Activated CD8-positive, alpha-beta T cell treated with anti-CD3 and anti-CD28 coated beads for 36 hours (primary cell): ENCODE measurements at places on chromosomes 5 and 9. TPM values are rescaled to one million over a fixed set of nuclear protein-coding genes. Genes with fewer than 3 reads are reported as not detected.
A peak's percentile ranks its signal among the peaks of the same experiment; 100 is the strongest.

- no peak overlapping the region for H3K27ac ChIP-seq
- DNase-seq, result no peak
Measured at GRCh38 chr5:129766798-129767197, 18.9 kb downstream of the MINAR2 start.

GRCh38 chr5:163888366-163888765, 382.9 kb downstream of the MAT2B start:
- H3K36me3 ChIP-seq, result no peaks in the 10 kb centered on the region
- no peaks in the 10 kb centered on the region for H3K4me1 ChIP-seq
- no peak overlapping the region for H3K4me3 ChIP-seq
- no peak for DNase-seq
- no peaks in the 10 kb centered on the region for H3K27me3 ChIP-seq

DNA sequence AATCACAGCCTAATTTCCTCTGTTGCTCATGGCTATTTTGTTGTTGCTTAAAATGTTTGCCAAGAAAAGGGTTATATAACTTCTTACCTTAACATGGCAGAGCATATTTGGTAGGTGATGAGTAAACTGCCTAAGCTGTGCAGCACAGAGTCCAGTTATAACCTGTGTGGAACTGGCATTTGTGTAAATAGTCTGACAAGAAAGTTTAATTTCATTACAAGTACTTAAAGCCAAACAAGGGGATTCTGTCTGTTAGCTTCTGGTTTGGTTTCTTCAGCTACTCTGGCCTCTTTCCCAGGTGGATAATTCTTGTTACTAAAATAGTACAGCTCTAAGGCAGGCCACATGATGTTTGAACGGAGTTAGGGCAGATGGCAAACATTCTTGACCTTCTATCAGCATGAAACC, 72.2 kb downstream of the PTCD2 start:
- H3K4me3 ChIP-seq, result no peak overlapping the region
- peaks cover 11% of the 10 kb centered on the region for H3K27me3 ChIP-seq
- H3K36me3 ChIP-seq, result no peaks in the 10 kb centered on the region
- H3K4me1 ChIP-seq, result no peaks in the 10 kb centered on the region

- peaks cover 3% of the 10 kb centered on the region for H3K4me1 ChIP-seq
- peak; percentile 5 for DNase-seq
- peaks cover 31% of the 10 kb centered on the region for H3K27me3 ChIP-seq
Measured at GRCh38 chr5:64165500-64166200, at the start of gene RNF180. RNF180 (plus strand) TSS chr5:64165843; CDS start chr5:64200808, 34,965 bp downstream.

GRCh38 chr5:75324791-75325190, 12.2 kb upstream of the HMGCR start:
- H3K27ac ChIP-seq, result peak overlapping the region; percentile 10
- H3K27me3 ChIP-seq, result peaks cover 7% of the 10 kb centered on the region
- no peak overlapping the region for H3K4me3 ChIP-seq
- DNase-seq, result peak; percentile 61
- H3K36me3 ChIP-seq, result no peaks in the 10 kb centered on the region

GRCh38 chr9:81855538-81855937, 72.7 kb upstream of the SPATA31D4 start:
- no peaks in the 10 kb centered on the region for H3K27me3 ChIP-seq
- no peak overlapping the region for H3K27ac ChIP-seq
- H3K4me3 ChIP-seq, result no peak overlapping the region
- no peak for DNase-seq
- no peaks in the 10 kb centered on the region for H3K36me3 ChIP-seq
- no peaks in the 10 kb centered on the region for H3K4me1 ChIP-seq

GRCh38 chr9:110828264-110828663, 159.7 kb downstream of the MUSK start:
- no peak overlapping the region for H3K4me3 ChIP-seq
- no peak overlapping the region for H3K27ac ChIP-seq
- no peaks in the 10 kb centered on the region for H3K4me1 ChIP-seq
- no peak for DNase-seq
- no peaks in the 10 kb centered on the region for H3K27me3 ChIP-seq
- no peaks in the 10 kb centered on the region for H3K36me3 ChIP-seq

DNA sequence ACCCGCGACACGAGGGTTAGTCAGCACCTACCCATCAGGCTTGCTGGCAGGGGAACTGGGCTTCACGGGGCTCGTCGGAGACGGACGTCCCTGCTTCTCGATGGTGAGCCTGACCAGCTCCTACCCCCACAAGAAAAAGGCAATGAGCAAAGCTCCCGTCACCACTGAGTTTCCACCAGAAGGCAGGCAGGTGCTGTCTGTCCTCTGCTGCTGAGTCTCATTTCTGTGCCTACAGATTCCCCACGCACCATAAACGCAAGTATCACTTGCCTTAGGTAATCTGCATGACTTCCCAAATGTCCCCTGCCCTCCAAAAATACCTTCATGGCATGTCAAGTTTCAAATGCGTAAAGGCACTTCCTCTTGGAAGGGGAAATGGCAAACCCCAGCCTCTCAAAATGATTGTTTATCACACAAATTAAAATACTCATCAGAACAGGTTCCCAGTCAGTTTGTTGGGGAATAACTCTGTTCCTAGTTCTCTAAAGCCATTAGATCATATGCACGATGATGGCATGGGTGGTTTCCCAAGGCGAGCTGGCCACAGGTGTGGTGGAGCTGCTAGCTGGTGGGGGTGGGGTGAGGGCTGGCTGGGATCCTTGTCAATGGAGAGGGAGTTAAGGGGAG, 85.0 kb downstream of the PRRT1B start:
- peak; percentile 38 for DNase-seq
- peaks cover 40% of the 10 kb centered on the region for H3K36me3 ChIP-seq
- H3K4me3 ChIP-seq, result no peak overlapping the region
- peaks cover 49% of the 10 kb centered on the region for H3K4me1 ChIP-seq

DNA sequence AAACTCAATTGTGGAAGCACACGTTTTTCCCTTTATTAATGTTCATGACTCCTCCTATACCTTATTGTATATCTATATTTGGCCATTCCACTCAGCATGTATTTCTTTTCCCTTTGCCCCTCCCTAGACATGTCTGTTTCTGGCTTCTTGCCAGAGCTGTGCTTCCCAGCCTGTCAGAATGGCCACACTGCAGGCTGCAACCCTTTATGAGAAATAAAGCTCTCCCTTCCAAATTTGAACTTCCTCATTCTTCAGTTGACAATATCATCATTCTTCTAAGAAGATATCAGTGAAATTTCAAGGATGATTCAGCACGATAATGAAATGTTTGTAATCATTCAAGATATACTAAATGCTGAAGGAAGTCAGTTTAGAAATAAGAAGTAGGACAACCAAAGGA, 107.6 kb upstream of the PRSS3 start:
- DNase-seq, result no peak
- no peak overlapping the region for H3K27ac ChIP-seq
- H3K36me3 ChIP-seq, result no peaks in the 10 kb centered on the region
- H3K27me3 ChIP-seq, result peaks cover 27% of the 10 kb centered on the region

- H3K36me3 ChIP-seq, result peaks cover 27% of the 10 kb centered on the region
- no peak overlapping the region for H3K4me3 ChIP-seq
Measured at GRCh38 chr9:137740312-137740711, 121.5 kb downstream of the EHMT1 start.

DNA sequence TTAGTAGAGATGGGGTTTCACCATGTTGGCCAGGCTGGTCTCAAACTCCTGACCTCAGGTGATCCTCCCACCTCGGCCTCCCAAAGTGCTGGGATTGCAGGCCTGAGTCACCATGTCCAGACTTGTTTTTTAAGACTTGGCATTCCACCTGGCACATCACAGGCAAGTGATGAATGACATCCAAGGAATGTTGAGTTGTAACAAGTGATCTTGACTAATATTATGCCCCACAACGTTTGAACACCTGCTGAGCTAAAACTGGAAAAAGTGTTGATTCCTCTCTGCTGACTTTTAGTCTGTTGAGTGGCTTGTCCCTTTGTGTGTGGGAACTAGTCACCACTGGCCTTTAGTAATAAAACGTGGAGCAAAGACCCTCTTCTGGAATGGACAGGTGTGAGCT, 54.6 kb downstream of the SUB1 start:
- no peaks in the 10 kb centered on the region for H3K36me3 ChIP-seq
- H3K4me3 ChIP-seq, result no peak overlapping the region
- no peak overlapping the region for H3K27ac ChIP-seq

GRCh38 chr5:131536211-131536826, 98.7 kb downstream of the RAPGEF6 start:
- DNase-seq, result no peak
- H3K27me3 ChIP-seq, result no peaks in the 10 kb centered on the region
- peaks cover 80% of the 10 kb centered on the region for H3K4me1 ChIP-seq
- H3K4me3 ChIP-seq, result peak overlapping the region; percentile 44
- H3K36me3 ChIP-seq, result peaks cover 15% of the 10 kb centered on the region

GRCh38 chr5:44747396-44747795, 61.4 kb upstream of the MRPS30 start:
- no peak for DNase-seq
- H3K4me1 ChIP-seq, result no peaks in the 10 kb centered on the region
- no peak overlapping the region for H3K27ac ChIP-seq

DNA sequence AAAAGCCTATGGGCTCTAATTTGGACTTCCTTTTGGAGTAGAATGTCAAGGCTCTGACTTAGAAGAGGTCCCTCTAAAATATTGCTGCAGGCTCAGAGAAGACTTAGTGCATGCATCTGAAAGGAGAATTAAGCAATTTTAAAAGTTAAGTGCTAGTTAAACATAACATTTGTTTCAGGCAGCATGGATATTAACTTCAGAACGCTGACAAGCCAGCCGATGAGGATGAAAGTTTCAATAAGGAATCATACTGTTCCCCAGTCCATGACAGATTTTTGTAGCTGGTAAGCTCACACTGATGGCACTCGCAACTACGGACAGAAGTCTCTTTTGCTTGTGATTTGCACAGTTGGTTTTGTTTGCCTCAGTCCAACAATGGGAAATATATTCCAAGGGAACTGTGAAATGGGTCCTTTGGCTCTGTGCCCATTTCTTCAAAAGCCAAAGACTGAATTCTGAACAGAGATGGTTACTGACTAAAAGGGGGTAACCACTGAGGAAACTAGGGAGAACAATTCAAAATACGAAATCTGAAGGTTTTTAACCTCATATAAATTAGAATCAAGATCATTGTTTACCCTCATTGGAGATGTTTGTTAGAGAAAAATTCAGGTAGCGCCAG, 47.6 kb downstream of the DCP2 start:
- H3K4me1 ChIP-seq, result peaks cover 43% of the 10 kb centered on the region
- no peak overlapping the region for H3K4me3 ChIP-seq

DNA sequence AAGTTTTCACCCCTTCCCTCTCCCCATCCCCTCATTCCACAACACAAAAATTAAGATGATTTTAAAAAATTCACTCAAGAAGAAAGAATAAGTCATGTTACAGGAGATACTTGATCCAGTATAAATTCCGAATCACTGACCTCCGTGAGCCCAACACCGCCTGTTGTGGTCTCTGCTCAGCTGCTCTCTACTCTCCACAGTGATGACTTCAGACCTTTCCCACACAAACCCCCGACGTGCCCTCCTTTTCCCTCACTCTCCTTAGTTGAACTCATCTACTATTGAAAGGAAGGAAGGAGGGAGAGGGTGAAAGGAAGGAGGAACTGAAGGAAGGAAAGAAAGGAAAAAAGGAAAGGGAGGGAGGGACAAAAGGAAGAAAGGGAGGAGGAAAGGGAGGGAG, 55.1 kb downstream of the ZNF354C start:
- H3K27me3 ChIP-seq, result no peaks in the 10 kb centered on the region
- H3K27ac ChIP-seq, result no peak overlapping the region
- no peaks in the 10 kb centered on the region for H3K36me3 ChIP-seq
- DNase-seq, result no peak

- no peaks in the 10 kb centered on the region for H3K36me3 ChIP-seq
- H3K27ac ChIP-seq, result no peak overlapping the region
- DNase-seq, result no peak
- H3K27me3 ChIP-seq, result peaks cover 5% of the 10 kb centered on the region
- no peak overlapping the region for H3K4me3 ChIP-seq
Measured at GRCh38 chr9:127021664-127022363, 100.6 kb downstream of the ANGPTL2 start.

- H3K4me1 ChIP-seq, result no peaks in the 10 kb centered on the region
- H3K27ac ChIP-seq, result no peak overlapping the region
- H3K4me3 ChIP-seq, result no peak overlapping the region
- H3K36me3 ChIP-seq, result no peaks in the 10 kb centered on the region
- no peaks in the 10 kb centered on the region for H3K27me3 ChIP-seq
Measured at GRCh38 chr9:129656795-129657390, 8.6 kb upstream of the PRRX2 start.

GRCh38 chr5:149552553-149553160, 1.4 kb upstream of the CSNK1A1 start:
- DNase-seq, result no peak
- no peak overlapping the region for H3K27ac ChIP-seq
- peak overlapping the region; percentile 26 for H3K4me3 ChIP-seq
- H3K36me3 ChIP-seq, result peaks cover 29% of the 10 kb centered on the region
- H3K4me1 ChIP-seq, result peaks cover 10% of the 10 kb centered on the region
- no peaks in the 10 kb centered on the region for H3K27me3 ChIP-seq

GRCh38 chr9:26296910-26297572, 595.6 kb downstream of the CAAP1 start:
- H3K4me1 ChIP-seq, result no peaks in the 10 kb centered on the region
- H3K27ac ChIP-seq, result no peak overlapping the region
- H3K27me3 ChIP-seq, result no peaks in the 10 kb centered on the region
- no peaks in the 10 kb centered on the region for H3K36me3 ChIP-seq
- no peak for DNase-seq

- no peaks in the 10 kb centered on the region for H3K36me3 ChIP-seq
- H3K4me1 ChIP-seq, result peaks cover 5% of the 10 kb centered on the region
- H3K4me3 ChIP-seq, result no peak overlapping the region
- DNase-seq, result no peak
Measured at GRCh38 chr5:96339862-96340261, 93.2 kb downstream of the PCSK1 start.

- DNase-seq, result peak; percentile 3
- no peaks in the 10 kb centered on the region for H3K36me3 ChIP-seq
- no peak overlapping the region for H3K4me3 ChIP-seq
- no peaks in the 10 kb centered on the region for H3K27me3 ChIP-seq
- no peaks in the 10 kb centered on the region for H3K4me1 ChIP-seq
Measured at GRCh38 chr5:104186100-104186499, 623.5 kb upstream of the NUDT12 start.

TTC23L gene
- total RNA-seq, result 0.41 TPM

CTSV gene
- 0.16 TPM for total RNA-seq

BTNL3 gene
- total RNA-seq, result not detected

ELAVL2 gene
- total RNA-seq, result not detected

C5orf58 gene
- total RNA-seq, result not detected

BTNL9 gene
- total RNA-seq, result not detected

TAL2 gene
- not detected for total RNA-seq

LHX3 gene
- total RNA-seq, result not detected

DOK3 gene
- 8.0 TPM for total RNA-seq

PLPP1 gene
- 17.6 TPM for total RNA-seq

RRAGA gene
- 56.3 TPM for total RNA-seq

IL9 gene
- not detected for total RNA-seq
